Heart left ventricle (tissue), 16 donors: ENCODE measurements at places on chromosomes 12 and 14. TPM values are rescaled to one million over a fixed set of nuclear protein-coding genes. Genes with fewer than 3 reads are reported as not detected.

GRCh38 chr12:96438330-96438729 lies 38.1 kb upstream of the CDK17 start:
- H3K27ac ChIP-seq: no peak overlapping the region
- no peak overlapping the region for H3K4me3 ChIP-seq
- no peaks in the 10 kb centered on the region for H3K27me3 ChIP-seq
- no peaks in the 10 kb centered on the region for H3K36me3 ChIP-seq

GRCh38 chr12:38586789-38587188 lies 270.2 kb downstream of the ALG10B start:
- H3K4me3 ChIP-seq: no peak overlapping the region
- H3K27ac ChIP-seq: no peak overlapping the region
- no peaks in the 10 kb centered on the region for H3K27me3 ChIP-seq
- H3K36me3 ChIP-seq: no peaks in the 10 kb centered on the region

TAS2R9 gene
- 0.27 TPM for total RNA-seq

ALKBH1 gene
- total RNA-seq: 10.8 TPM

OGFOD2 gene
- total RNA-seq: 12.0 TPM

DNA sequence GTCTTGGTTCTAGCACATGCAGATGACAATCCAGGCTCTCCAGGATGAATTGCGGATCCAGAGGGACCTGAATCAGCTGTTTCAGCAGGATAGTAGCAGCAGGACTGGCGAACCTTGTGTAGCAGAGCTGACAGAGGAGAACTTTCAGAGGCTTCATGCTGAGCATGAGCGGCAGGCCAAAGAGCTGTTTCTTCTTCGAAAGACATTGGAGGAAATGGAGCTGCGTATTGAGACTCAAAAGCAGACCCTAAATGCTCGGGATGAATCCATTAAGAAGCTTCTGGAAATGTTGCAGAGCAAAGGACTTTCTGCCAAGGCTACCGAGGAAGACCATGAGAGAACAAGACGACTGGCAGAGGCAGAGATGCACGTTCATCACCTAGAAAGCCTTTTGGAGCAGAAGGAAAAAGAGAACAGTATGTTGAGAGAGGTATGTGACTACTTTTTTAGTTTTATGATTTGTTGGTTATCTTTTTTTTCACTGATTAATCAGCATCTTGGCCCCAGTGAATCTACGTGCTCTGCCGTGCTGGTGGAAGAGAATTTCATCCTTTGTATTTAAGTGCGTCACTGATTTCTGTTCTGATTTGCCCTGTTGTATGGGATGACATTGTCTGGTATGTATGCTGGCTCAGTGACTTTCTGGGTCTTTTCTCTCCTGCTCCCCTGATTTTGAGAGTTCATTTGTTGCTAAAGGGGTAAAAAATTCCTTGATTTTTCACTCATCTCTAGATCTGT lies 92.3 kb downstream of the ERC1 start:
- DNase-seq: no peak
- no peaks in the 10 kb centered on the region for H3K27me3 ChIP-seq
- H3K4me1 ChIP-seq: peaks cover 16% of the 10 kb centered on the region
- peak overlapping the region; percentile 4 for H3K4me3 ChIP-seq
- H3K36me3 ChIP-seq: peaks cover 7% of the 10 kb centered on the region

PLCZ1 gene
- total RNA-seq: not detected

DNA sequence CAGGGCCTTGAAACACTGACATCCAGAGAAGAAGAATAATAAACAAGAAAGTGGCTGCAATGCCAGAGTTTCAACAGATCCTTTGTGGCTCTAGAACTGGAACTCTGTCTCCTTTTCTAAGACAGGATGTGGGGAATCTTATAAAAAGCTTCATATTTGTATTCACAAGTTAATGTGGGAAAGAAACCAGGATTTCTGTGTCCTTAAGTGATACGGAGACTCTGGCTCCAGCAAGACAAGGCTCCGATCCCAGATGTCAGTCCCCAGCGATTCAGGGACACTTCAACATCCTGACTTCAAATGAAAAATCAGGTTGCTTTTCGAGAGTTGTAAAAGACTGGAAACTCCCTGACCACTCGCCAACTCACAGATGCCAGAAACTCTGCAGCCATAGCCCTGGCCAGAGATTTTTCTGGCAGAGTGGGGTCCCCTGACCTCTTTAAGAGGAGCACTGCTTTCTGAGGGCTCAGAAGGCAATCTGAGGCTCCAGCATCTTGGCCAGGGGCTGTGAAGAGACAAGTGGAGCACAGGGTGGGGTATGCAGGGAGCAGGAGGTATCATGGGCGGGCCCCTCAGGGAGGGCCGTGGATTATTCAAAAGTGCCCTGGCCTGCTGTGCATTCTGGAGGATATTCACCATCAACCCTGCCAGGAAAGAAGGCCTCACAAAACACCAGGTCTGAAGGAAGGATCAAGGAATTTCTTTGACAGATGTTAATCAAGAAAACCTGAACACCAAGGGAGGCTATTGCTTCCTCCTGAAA lies 53.3 kb downstream of the TMX1 start:
- H3K4me1 ChIP-seq: peaks cover 5% of the 10 kb centered on the region
- peak overlapping the region; percentile 64 for H3K27ac ChIP-seq
- no peak overlapping the region for H3K4me3 ChIP-seq
- no peaks in the 10 kb centered on the region for H3K27me3 ChIP-seq
- no peaks in the 10 kb centered on the region for H3K36me3 ChIP-seq

ERBB3 gene
- total RNA-seq: 4.5 TPM

DNA sequence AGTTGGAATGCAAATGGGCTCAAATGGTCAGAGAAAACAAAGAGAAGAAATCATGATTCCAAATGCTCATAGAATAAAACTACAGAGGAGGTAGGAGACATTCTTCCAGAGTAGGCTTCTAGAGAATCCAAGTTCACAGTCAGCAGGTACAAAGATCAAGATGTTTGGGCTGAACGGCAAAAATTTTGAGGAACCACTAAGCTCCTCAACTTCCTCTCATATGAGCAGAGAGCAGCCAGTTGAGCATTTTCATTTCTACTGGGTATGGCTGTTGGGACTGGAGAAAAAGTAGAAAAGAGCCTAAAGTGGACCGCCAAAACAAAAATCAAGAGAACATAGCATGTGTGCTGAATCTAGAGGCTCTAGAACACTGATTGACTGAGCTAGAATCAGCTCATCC lies 73.8 kb upstream of the ARID2 start:
- H3K27ac ChIP-seq: no peak overlapping the region
- H3K27me3 ChIP-seq: no peaks in the 10 kb centered on the region
- no peaks in the 10 kb centered on the region for H3K36me3 ChIP-seq
- no peak overlapping the region for H3K4me3 ChIP-seq
- no peaks in the 10 kb centered on the region for H3K4me1 ChIP-seq

SPIC gene
- not detected for total RNA-seq

GRCh38 chr12:89575374-89575773 lies 49.5 kb upstream of the POC1B start:
- H3K4me1 ChIP-seq: peaks cover 6% of the 10 kb centered on the region
- DNase-seq: no peak
- H3K27me3 ChIP-seq: no peaks in the 10 kb centered on the region
- no peak overlapping the region for H3K27ac ChIP-seq

MORN3 gene
- total RNA-seq: 0.09 TPM
